GM23338 (cell line): ENCODE measurements at places on chromosomes 12 and 14. TPM values are rescaled to one million over a fixed set of nuclear protein-coding genes. Genes with fewer than 3 reads are reported as not detected.
A peak's percentile ranks its signal among the peaks of the same experiment; 100 is the strongest.

The OTOGL gene
- total RNA-seq = 0.35 and 0.66 TPM in 2 replicates

DNA sequence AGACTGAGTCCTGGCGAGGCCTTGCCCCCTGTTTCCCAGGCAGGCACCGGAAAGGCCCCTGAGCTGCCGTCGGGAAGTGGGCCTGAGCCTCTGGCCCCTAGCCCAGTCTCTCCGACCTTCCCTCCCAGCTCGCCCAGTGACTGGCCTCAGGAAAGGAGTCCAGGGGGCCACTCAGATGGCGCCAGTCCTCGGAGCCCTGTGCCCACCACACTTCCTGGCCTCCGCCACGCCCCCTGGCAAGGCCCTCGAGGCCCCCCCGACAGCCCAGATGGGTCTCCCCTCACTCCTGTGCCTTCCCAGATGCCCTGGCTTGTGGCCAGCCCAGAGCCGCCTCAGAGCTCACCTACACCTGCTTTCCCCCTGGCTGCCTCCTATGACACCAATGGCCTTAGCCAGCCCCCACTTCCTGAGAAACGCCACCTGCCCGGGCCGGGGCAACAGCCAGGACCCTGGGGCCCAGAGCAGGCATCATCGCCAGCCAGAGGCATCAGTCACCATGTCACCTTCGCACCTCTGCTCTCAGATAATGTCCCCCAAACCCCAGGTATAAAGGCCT, 10.9 kb downstream of the TNS2 start:
- no peak for DNase-seq
- peaks cover 17% of the 10 kb centered on the region; the same call in 1 of the 2 replicates for H3K27me3 ChIP-seq
- no peaks in the 10 kb centered on the region for H3K4me1 ChIP-seq
- H3K27ac ChIP-seq = no peak overlapping the region
- H3K4me3 ChIP-seq = no peak overlapping the region

The KRT83 gene
- total RNA-seq = not detected in 2 replicates

The LAG3 gene
- 1.0 and 4.7 TPM in 2 replicates for total RNA-seq

DNA sequence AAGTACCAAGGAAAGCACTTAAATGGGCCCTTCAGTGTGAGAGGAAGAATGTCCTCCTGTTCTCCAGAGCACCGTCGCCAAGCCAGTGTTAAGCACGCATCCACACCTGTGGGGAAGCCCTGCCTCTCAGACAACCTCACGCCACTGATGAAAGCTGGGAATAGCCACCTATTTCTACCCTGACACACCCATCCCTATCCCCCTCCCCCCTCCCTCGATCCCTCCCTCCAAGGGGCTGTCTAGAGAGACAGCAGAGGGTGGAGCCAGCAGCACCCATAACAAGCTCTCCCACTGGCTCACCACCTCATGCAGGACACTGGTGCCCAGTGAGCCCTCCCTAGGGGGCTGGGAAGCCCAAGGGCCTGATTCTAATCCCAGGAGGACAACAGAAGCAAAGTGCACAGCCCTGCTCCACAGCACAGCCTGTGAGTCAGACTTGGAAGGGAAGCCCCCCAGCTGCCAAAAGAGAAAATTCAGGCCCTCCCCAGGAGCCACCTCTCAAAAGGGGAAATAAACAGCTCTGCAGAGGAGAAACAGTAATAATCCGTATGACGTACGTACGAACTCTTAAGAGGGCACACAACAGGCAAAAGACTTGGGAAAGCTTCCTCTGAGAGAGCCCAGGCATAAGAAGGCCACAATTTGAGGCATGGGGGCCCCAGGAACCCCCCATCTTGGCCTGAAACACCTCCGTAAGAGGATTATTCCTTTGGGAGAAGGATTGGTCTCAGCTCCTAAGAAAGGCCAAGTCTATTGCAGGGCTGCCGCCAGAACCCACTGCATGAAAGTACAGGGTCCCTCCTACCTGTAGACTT, 7.8 kb downstream of the PITPNM2 start:
- no peaks in the 10 kb centered on the region for H3K36me3 ChIP-seq
- DNase-seq = peak; percentile 26
- no peak overlapping the region for H3K4me3 ChIP-seq

DNA sequence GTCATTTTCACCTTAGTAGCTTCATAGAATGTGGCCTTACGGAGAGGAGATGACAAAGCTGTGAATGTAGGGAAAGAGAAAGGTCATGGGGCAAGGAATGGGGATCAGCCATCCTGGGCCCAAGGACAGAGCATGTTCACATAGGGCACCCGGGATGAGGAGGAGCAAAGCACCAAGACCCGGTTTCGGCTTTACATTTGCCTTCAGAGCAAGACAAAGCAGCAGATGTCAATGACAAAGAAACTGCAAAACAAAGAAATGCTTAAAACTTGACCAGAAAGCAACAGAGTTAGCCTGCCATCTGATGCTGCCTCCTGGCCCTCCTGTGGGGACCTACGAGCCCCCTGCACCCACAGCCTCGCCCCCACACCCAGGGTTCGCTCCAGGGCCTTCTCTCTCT, 249.2 kb downstream of the SLC41A2 start:
- H3K4me1 ChIP-seq = peaks cover 35% of the 10 kb centered on the region
- DNase-seq = peak; percentile 70
- no peaks in the 10 kb centered on the region for H3K27me3 ChIP-seq

GRCh38 chr14:50740856-50741255, 72.8 kb upstream of the SAV1 start:
- no peak for DNase-seq
- H3K36me3 ChIP-seq = peaks cover 7% of the 10 kb centered on the region; the same call in 1 of the 2 replicates
- no peak overlapping the region for H3K27ac ChIP-seq

The GALNT9 gene
- total RNA-seq = 2.5 TPM in 2 replicates

DNA sequence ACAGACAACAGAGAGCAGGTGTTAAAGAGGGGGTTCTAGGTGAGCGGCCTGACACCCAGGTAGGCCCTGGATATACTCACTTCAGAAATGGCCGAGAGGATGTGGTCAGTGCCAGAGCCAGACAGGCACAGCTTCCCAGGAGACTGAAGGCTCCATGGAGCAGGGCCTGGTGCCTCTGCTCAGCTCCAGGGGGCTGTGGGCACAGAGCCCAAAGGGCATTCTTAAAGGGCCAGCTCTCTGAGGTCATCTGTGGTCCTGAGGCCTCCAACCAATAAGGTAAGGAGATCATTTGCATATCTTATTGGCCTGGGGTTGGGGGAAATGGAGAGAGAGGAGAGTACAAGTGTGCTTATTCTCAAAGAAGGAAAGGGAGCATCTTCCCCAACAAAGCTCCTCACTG, 9.7 kb upstream of the PCK2 start:
- H3K27me3 ChIP-seq = peaks cover 14% of the 10 kb centered on the region; the same call in 1 of the 2 replicates
- H3K4me1 ChIP-seq = peaks cover 13% of the 10 kb centered on the region
- H3K4me3 ChIP-seq = no peak overlapping the region
- no peak overlapping the region for H3K27ac ChIP-seq

The FAM181A gene
- total RNA-seq = not detected in 2 replicates
